ENCODE measurements at places on chromosomes 13 and 19. TPM values are rescaled to one million over a fixed set of nuclear protein-coding genes. Genes with fewer than 3 reads are reported as not detected.

SRRM5 gene
- total RNA-seq = not detected

MEDAG gene
- not detected for total RNA-seq

NFKBIB gene
- total RNA-seq = 16.8 TPM

DNA sequence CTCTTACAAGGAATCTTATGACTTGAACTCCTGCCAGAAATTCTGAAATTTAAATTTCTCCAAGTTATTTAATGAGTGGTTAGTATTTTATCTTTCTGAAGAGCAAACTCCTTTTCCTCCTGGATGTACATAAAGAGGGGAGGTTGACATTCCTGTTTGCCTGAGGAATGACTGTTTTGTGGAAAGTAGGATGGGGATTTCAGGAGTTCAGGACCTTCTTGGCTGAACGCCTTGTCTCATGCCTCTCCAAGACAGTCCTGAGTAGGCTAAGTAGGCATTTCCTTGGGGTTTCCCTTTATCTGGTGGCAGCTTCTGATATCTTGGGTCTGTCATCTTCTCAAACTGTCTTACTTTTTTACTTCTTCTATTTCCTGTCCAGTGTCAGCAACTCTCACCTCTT is 356.6 kb downstream of the TDRD3 start:
- no peak for DNase-seq

- DNase-seq = no peak
Measured at GRCh38 chr13:110132225-110132982, 174.6 kb downstream of the COL4A1 start.

Data from SK-MEL-5 (cell line).